Stimulated activated CD8-positive, alpha-beta memory T cell treated with anti-CD3 and anti-CD28 coated beads, Interleukin-2, amount 100 ng/mL, for 1 hour (primary cell): ENCODE measurements at places on chromosomes 3 and 15.

- DNase-seq = no peak
These were observed 99.1 kb downstream of the SLC49A4 start for GRCh38 chr3:122893754-122894668.

DNA sequence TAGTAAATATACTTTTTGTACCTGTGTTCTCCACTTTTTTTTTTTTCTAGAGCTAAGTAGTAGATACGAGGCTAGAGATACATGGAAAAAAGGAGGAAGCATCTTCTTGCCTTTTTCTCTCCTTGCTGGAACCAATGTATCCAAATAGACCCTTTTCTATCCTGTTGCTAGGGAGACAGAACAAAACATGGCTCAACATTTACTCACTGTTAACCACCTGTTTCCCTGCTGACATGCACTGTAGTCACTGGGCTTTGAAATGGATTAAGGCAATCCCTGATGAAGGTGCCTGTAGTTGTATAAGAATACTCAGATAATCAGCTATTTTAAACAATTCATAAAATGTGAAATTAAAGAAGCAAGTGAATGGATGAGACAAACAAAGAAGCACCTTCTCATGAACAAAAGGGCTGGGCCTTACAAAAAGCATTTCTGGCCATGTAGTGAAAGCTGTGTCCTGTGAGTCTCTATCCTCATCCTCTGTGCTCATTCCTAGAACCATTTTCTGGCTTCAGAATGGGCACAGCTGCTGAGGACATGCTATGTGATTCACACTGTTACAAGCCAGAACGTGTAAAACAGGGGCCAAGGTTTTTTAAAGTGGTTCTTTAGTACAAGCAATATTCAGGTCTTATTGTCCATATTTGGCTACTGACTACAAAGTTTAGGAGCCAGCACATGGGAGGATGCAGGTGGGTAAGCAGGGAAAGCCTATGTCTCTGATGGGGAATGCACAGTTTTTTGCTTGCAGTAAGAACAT lies 100.4 kb upstream of the NDN start:
- no peak for DNase-seq

- no peak for DNase-seq
These were observed 556 bp downstream of the USP19 start for GRCh38 chr3:49120096-49120437.

DNA sequence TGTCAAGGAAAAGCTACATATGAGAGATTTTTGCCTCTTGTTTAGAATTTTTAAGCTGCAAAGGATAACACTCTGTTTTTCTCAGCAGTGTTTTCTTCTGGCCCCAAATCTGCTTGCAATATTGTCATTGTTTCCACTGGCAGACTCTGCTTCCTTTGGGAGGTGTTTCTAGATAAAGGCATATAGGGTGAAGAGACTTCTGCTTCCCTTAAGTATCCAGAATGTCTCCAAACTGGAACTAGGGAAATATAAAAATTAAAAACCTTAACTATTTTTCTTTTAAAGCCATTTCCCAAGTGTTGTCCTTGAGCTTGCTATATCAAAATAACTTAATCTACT lies 225.8 kb downstream of the CGGBP1 start:
- DNase-seq = no peak

GRCh38 chr3:67655364-67656121 lies 1.1 kb upstream of the SUCLG2 start:
- peak; percentile 46 for DNase-seq

GRCh38 chr3:18892047-18892446 lies 256.3 kb upstream of the KCNH8 start:
- DNase-seq = no peak

- DNase-seq = no peak
These were observed 108.1 kb upstream of the AADACL2 start for GRCh38 chr3:151625586-151625985.

- DNase-seq = no peak
These were observed 10.3 kb upstream of the LMAN1L start for GRCh38 chr15:74802290-74802689.

GRCh38 chr15:57281321-57281720 lies 95.0 kb upstream of the CGNL1 start:
- DNase-seq = no peak

DNA sequence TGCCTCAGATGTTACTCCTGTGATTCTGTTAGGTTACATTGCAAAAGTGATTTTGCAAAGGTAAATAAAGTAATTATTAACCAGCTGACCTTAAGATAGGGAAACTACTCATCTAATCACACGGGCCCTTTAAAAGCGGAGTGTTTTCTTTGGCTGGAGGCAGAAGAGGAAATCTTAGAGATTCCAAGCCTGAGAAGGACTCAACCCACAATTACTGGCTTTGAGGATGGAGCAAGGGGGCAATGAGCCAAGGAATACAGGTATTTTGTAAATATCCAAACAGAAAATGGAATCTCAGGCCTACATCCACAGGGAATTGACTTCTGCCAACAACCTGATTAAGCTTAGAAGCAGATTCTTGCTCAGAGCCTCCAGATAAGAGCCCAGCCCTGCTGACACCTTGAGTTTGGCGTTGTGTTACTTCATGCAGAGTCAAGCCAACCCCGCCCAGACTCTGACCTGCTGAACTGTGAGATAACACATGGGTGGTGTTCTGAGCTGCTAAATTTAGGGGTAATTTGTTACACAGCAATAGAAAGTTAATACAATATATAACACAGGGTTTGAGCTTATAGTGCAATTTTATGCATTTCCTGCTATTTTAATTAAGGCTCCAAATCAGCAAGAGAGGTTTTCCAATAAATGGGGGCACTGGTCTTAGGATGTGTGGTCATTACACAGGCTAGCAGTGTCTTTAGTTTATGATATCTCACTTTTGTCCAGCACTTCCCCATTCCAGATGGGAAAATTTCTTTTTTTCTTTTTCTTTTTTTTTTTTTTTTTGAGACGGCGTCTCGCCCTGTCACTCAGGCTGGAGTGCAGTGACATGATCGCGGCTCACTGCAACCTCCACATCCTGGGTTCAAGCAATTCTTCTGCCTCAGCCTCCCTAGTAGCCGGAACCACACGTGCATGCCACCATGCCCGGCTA lies 19.5 kb downstream of the NFKBIZ start:
- DNase-seq = no peak

- no peak for DNase-seq
These were observed 49.2 kb downstream of the KATNBL1 start for GRCh38 chr15:34160735-34161134.

DNA sequence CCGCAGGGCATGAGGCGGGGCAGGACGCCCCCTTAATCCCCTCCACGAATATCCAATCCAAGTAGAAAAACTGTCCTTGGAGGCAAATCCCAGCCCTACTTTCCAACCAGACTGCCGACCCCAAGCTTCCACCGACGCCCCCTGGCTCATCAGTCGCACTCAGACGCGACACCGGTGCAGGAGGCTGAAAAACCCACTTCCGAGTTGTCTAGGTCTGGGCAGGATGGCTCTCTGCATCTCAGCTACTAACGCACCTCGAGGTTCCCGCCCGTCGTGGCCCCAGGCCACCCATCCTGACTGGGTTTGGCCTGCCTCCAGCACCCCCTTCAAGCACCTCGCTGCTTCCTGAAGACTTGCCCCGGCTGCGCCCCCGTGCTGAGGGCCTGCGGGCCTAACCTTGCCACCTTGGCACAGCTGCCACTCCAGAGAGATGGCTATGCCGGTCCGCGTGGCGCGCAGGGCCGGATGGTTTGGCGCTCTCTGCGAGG lies 15.5 kb downstream of the RGMA start:
- no peak for DNase-seq

GRCh38 chr15:99464137-99464536 lies 101.6 kb upstream of the MEF2A start:
- no peak for DNase-seq

DNA sequence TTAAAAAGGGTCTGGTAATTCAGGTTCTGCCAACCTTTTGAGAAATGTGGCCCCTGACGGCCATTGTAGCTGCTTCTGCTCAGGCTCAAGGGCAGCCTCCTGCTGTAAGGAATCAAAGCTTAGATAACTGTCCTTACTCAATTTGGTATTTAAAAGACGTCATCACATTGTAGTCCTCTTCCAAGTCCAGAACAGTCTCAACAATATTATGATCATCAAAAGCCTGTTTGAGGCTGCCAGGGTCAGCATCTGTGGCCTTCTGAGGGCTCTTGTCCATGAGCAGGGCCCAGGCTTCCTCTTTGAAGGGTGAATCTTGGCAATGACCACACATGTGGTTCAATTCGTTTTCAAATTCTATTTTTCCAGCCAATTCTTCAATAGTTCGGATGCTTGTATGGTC lies 6.0 kb downstream of the C3orf62 start:
- DNase-seq = no peak

DNA sequence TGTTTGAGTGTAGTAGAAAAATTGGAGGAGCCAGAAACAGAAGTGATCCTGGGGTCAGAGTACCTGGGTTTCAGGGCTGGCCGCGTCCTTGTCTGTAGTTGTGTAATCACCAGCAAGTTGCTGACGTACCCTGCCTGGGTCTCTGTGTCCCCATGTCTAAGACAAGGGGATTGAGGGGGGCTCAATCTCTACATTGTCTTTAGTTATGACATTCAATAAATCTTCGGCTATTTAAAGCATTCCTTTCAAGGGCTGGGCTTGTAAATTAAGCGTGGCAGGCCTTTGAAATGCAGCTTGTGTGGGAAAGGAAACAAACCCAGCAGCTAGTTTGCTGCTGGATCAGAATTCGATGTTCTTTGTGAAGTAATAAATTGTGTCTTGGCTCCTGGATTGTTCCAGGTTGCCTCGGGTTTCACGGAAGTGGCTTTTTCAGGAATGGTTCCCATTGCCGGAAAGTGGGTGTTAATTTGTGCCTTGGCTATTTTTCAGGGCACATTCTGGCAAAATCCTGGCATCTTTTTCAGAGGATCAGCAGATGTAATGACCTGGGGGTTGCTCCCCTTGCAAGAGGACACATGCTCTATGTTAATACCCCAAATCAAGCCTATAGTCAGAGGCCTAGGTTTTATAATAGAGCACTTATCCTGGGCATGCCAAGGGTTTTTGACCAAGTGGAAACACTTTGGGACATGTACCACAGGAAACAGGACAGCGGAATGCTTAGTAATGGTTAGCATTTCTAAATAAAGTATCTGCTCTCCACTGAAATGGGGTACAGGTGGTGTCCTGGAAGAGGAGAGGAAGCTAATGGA lies 294.8 kb upstream of the NR2E3 start:
- DNase-seq = no peak

- DNase-seq = no peak
These were observed 57.5 kb downstream of the RBPMS2 start for GRCh38 chr15:64717735-64718495.

DNA sequence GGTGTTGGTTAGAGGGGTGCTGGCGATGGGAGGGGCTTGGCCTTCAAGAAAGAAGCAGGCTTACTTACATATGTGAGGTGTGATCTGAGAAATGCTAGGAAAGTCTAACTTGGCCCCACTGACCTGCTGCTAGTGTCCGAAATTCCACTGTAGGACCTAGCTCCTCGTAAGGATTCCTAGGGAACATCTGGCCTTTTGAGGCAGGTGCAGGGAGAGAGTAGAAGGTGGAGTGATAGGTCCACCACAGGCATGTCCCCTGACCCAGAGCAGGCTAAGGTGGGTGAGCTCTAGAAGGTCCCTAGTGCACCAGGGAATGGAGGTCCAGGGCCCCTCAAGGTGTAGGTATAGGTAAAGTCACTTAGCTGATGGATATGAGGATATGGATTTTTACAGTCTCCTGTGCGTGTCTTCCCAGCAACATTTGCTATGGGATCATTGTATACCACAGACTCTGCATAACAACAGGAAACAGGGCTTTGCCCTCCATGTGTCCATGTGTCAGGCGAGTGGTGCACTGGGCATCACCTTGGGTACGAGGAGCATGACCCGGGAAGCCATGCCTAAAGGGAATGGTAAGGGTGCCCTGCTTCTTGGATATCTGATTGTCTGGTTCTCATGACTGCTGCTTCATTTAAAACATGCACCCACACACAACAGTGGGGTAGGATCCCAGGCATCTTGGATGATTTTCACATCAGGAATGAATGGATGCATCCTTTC lies 32.6 kb downstream of the POMGNT2 start:
- DNase-seq = no peak

- DNase-seq = no peak
These were observed 48.1 kb downstream of the ALCAM start for GRCh38 chr3:105414841-105415240.

DNA sequence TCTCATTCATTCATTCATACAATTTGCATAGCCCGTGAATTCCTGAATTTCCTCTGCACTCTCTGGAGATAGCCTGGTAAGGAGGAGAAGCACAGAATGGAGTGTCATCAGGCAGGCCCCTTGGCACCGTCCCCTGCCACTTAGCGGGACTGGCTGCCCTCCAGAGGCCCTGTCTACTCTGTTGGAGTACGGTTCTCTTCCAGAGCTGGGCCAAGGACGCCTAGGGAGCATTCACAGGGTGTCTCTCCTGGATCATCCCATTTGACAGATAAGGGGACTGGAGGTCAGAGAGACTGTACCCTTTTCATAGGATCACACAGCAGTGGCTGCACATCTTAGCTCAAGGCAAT lies 48.0 kb downstream of the PTH1R start:
- no peak for DNase-seq

DNA sequence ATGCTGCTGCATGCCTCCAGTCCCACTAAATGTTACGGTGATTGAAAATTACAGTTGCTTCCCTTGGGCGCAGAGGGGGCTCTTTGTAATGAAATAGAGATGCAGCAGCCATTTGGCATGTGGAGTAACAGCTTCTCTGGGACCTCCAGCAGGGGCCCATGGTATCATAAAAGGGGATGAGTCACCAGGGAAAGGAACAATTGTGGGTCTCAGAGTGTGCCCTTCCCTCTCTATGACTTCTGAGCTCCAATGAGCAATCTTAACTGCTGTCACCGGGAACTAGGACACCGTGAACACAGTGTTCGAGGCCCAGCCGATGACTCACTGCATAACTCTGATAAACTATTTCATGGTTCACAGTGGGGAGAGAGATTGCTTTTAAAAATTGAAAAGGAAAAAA lies 164.8 kb upstream of the NUDT16 start:
- DNase-seq = no peak

DNA sequence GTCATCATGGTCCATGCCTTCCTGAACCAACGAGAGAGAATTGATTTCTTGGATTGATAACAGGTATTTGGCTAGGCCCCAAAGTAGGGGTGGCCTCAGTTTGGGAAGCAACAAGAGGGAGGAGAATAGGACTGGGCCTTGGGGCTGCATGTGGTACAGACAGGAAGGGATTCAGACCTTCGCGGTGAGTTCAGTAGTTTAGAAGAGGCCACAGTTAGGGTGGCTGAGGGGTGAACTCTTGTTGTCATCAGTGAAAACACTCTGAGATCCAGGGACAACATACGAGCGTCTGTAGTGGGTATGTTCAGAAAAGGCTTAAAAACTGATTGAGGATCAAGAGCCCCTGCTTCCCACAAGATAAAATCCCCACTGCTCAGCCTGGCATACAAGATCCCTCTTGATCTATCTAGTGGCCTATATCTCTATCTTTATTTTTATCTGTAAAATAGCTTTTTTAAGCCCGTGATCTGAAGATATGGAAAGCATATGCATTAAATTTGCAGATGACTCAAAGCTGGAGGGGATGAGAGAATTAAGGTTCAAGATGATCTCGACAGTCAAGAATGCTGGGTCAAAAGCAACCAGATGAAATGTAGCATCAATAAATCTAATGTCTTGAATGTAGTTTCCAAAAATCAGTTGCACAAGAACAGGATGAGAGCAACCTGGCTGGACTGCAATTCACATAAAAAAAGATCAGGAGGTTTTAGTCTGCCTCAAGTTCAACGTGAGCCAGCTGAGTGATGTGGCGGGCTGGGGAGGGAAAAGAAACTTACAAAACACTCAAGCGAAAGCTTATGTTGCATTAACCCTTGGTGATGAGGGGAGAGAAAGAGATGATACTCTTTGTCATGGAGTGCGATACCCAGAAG lies 221.1 kb upstream of the TLE3 start:
- DNase-seq = no peak

- no peak for DNase-seq
These were observed 319.5 kb downstream of the KCNH8 start for GRCh38 chr3:19467761-19468160.
